ENCODE measurements at places on chromosomes 16 and 17. TPM values are rescaled to one million over a fixed set of nuclear protein-coding genes. Genes with fewer than 3 reads are reported as not detected.
A peak's percentile ranks its signal among the peaks of the same experiment; 100 is the strongest.

The GUCY2D gene
- not detected for total RNA-seq

The KRT39 gene
- not detected for total RNA-seq

The CHST5 gene
- not detected for total RNA-seq

The CDRT15 gene
- total RNA-seq, result not detected

The C16orf92 gene
- not detected for total RNA-seq

The HAS3 gene
- total RNA-seq, result not detected

The NPIPB8 gene
- not detected for total RNA-seq

- DNase-seq, result no peak
Measured at GRCh38 chr17:80938556-80938955, 53.1 kb upstream of the CHMP6 start.

DNA sequence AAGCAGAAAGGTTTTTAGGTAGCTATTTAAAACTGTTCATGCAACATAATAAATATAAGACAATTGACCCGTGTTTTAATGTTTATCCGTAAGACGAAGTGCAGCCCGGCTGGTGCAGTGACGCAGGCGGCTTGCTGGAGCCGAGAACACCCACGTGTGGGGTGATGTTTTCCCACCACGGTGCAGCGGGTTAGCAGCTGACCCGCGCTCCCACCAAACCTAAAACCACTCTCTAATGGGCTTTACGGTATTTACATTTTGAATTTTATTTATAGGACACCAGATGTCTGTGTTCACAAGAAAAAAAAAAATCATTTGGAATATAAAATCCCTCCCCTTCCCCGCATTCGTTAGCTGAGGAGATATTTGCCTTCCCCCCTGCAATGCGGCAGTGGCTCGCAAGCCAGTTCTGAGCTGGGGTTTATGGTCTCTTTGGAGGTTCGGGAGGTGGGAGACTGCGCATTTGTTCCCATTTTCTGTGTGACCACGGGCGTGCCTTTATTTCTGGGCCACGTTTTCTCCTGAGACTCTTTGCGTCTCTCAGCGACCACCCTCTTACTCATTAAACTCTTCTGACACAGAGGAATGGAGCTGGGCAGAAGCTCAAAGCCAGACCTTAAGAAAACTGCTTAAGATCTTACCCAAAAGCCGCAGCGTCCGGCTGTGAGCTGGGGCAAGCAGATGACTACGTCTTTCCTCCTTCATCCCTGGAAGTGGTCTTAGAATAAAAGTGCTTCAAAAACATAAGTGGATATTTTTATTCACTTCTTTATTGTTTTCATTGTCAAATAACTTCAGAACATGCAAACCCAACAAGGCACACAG lies 301.1 kb downstream of the IRF8 start:
- DNase-seq, result no peak

GRCh38 chr17:80214012-80214877 lies 5.9 kb downstream of the SGSH start:
- no peak for DNase-seq

- peak; percentile 94 for DNase-seq
Measured at GRCh38 chr17:40303009-40303657, 5.8 kb upstream of the RARA start.

DNA sequence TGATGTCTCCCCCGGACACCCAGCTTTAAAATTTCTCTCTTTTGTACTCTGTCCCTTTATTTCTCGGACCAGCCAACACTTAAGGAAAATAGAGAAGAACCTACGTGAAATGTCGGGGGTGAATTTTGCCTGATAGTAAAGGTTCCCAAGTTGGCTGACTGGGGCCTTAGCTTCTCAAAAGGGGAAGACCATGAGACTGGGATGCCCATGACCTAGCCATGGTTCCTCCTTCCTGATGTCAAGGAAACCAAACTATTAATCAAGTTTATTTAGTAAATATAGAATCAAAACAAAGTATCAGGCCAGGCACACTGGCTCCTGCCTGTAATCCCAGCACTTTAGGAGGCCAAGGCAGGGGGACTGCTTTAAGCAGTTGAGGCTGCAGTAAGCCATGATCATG lies 2.4 kb upstream of the EIF1 start:
- DNase-seq, result no peak

DNA sequence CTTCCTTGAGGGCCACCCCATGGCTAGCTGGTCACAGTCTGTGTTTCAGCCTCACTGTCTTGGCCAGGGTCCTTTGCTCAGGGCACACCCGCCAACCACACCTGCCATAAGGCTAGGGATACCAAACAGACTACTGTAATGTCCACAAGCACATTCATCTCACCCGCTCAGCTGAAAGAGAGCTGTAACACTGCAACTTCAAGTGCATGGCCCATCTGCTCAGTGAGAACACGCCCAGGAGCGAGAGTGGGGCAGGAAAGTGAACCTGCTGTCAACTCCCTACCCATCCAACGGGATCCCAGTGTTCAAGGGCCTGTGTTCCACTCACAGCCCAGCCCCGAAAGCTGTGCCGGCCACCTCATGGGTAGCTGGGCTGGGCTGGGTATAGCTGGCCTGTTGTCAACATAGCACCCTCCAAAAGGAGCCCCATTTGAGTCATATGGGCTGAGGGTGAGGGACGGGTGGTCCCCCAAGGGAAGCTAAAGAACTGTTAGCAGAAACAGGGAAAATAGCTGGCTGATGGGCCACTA lies 55.7 kb downstream of the SCNN1B start:
- DNase-seq, result no peak

GRCh38 chr17:14302091-14302430 lies 1.2 kb downstream of the HS3ST3B1 start:
- DNase-seq, result peak; percentile 73

- no peak for DNase-seq
Measured at GRCh38 chr17:27473748-27474609, 17.7 kb downstream of the KSR1 start.

- DNase-seq, result no peak
Measured at GRCh38 chr16:67825119-67825518, 17.0 kb upstream of the THAP11 start.

DNA sequence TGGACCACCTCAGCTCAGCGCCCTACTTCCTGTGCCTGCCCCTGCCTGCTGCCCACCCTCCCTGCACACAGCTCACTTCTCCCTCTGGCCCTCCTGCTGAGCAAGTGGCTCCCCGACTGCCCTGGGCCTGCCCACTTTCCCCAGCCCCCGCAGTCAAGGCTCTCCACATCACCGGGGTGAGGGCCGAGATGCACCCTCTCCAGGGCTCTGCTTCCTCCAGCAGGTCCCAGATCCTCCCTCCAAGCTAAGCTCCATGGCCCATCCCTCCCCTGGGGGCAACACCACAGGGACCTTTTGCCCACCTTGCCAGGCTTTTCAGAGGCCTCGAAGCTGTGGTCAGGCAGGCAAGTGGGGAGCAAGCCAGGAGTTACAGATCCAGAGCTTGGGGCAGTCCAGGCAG lies 820.2 kb downstream of the KCNJ18 start:
- DNase-seq, result no peak

DNA sequence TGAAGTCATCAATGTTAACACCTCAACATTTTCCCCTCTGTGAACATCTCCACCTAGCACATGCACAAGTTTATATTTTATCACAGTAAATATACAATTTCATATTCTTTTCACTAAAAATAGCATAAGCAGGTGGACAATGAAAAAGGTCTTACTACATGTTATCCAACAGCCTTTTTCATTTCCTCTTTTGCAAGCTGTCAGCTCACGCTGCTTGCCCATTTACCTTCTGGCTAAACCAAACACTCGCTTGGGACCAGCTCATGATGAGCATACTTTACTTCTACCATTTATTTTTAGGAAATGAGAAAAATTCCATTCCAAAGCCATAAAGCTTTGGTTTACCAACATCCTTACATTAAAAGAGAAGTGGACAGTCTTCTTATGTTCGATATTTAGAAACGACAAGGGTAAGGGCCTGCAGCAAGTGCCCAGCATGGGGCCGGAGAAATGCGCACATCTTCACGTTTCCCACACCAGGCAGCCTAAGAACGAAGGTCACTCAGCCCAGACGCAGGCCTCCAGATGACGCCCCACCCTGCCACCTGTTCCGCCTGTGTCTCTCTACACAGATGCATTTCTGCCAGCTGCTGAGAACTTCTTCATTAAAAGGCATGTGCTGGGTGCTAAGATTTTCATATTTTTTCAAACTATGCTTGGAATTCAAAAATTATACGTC lies 13.9 kb downstream of the SNN start:
- DNase-seq, result peak; percentile 90

All from myocyte (in vitro differentiated cells).